SK-N-SH (cell line): ENCODE measurements at places on chromosomes 6 and 20. TPM values are rescaled to one million over a fixed set of nuclear protein-coding genes. Genes with fewer than 3 reads are reported as not detected.
A peak's percentile ranks its signal among the peaks of the same experiment; 100 is the strongest.

The SIRPD gene
- not detected in 2 replicates for polyA plus RNA-seq

The RSPO4 gene
- 0.03 TPM in 1 of 2 replicates, not detected in the other for polyA plus RNA-seq

The BCAS4 gene
- 23.3 and 43.8 TPM in 2 replicates for polyA plus RNA-seq

GRCh38 chr6:157981132-157981394 lies 600 bp upstream of the SYNJ2 start:
- H3K36me3 ChIP-seq: peaks cover 5% of the 10 kb centered on the region
- no peak for DNase-seq
- peak overlapping the region; percentile 87 for H3K4me3 ChIP-seq
- no peaks in the 10 kb centered on the region for H3K27me3 ChIP-seq
- no peak overlapping the region for H3K27ac ChIP-seq

GRCh38 chr6:139153855-139154254 lies 19.0 kb downstream of the HECA start:
- no peak overlapping the region for H3K27ac ChIP-seq
- H3K27me3 ChIP-seq: no peaks in the 10 kb centered on the region
- no peak overlapping the region for H3K4me3 ChIP-seq
- no peak for DNase-seq

- peaks cover 4% of the 10 kb centered on the region; the same call in 1 of the 2 replicates for H3K4me1 ChIP-seq
- no peaks in the 10 kb centered on the region for H3K36me3 ChIP-seq
- peak overlapping the region; percentile 77 for H3K27ac ChIP-seq
- no peak for DNase-seq
- no peaks in the 10 kb centered on the region for H3K27me3 ChIP-seq
- H3K4me3 ChIP-seq: peak overlapping the region; percentile 83
These were observed 653 bp downstream of the LMBRD1 start for GRCh38 chr6:69796073-69796641.

DNA sequence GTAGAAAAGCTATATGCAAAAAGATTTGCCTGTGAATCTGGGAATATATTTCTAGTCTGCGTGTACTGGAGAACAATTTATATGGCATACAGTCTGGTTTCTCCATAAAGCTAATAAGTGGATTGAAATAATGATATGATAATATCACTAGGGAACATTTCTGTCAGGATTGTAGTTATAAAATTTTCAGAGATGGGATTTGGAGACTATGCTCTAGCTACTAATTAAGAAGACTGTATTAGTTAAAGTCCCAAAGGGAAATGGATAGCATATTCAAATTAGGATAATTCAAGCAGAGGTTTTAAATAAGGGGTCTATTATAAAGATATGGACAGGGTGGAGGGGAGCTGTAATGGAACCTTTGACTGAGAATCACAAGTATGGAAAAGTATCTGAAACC lies 7.2 kb upstream of the STX11 start:
- H3K4me1 ChIP-seq: no peaks in the 10 kb centered on the region
- H3K4me3 ChIP-seq: no peak overlapping the region
- H3K36me3 ChIP-seq: no peaks in the 10 kb centered on the region
- peaks cover 6% of the 10 kb centered on the region; the same call in 1 of the 2 replicates for H3K27me3 ChIP-seq
- DNase-seq: no peak

- H3K27me3 ChIP-seq: no peaks in the 10 kb centered on the region
- no peak overlapping the region for H3K27ac ChIP-seq
- no peak for DNase-seq
- peaks cover 2% of the 10 kb centered on the region; the same call in 1 of the 2 replicates for H3K4me1 ChIP-seq
- no peak overlapping the region for H3K4me3 ChIP-seq
These were observed 159.1 kb upstream of the PDE7B start for GRCh38 chr6:135692426-135692825.

DNA sequence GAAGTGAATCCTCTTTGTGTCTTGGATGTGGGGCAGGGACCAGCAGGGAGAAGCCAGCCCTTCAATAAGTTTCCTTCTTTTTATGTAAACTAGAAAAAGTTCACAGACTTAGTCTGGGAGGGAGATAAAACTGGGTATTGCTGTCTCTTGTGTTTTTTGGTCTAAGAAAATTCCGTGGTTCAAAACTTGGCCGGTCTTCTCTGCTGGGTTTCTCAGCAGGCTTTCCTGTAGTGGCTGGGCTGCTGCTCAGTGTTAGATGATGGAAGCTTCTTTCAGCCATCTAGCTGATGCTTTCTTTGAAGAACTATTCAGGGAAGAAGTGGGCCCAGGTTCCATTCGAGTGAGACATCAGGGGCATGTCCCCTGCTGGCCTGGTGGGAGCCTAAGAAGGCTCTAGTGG lies 70.7 kb upstream of the SCP2D1 start:
- no peak overlapping the region for H3K27ac ChIP-seq
- H3K4me1 ChIP-seq: peaks cover 17% of the 10 kb centered on the region; the same call in 1 of the 2 replicates
- no peak for DNase-seq
- H3K4me3 ChIP-seq: no peak overlapping the region
- no peaks in the 10 kb centered on the region for H3K36me3 ChIP-seq

DNA sequence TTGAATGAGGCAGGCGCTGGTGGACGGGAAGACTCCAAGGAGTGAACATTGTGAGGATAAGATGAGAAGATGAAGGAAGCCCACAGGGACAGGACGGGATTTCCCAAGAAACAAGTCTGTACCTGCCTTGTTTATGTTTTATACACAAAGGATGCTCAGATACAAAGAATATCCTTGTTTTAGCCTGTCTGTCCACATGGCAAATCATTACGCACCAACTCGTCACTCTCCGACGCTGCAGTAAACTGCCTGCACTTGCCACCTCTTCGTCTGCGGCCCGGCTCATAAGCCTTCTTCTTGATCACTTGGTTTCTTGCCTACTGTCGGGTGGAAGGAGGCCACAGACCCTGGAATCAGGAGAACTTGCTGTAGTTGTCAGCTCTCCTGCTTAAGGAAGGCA lies 85.4 kb downstream of the CD83 start:
- H3K27ac ChIP-seq: no peak overlapping the region
- no peak overlapping the region for H3K4me3 ChIP-seq
- H3K4me1 ChIP-seq: no peaks in the 10 kb centered on the region
- no peaks in the 10 kb centered on the region for H3K36me3 ChIP-seq
- DNase-seq: no peak
- H3K27me3 ChIP-seq: no peaks in the 10 kb centered on the region; the same call in 1 of the 2 replicates

GRCh38 chr6:4908062-4908461 lies 95.8 kb downstream of the RPP40 start:
- no peak overlapping the region for H3K27ac ChIP-seq
- H3K4me1 ChIP-seq: peaks cover 21% of the 10 kb centered on the region
- no peak overlapping the region for H3K4me3 ChIP-seq

DNA sequence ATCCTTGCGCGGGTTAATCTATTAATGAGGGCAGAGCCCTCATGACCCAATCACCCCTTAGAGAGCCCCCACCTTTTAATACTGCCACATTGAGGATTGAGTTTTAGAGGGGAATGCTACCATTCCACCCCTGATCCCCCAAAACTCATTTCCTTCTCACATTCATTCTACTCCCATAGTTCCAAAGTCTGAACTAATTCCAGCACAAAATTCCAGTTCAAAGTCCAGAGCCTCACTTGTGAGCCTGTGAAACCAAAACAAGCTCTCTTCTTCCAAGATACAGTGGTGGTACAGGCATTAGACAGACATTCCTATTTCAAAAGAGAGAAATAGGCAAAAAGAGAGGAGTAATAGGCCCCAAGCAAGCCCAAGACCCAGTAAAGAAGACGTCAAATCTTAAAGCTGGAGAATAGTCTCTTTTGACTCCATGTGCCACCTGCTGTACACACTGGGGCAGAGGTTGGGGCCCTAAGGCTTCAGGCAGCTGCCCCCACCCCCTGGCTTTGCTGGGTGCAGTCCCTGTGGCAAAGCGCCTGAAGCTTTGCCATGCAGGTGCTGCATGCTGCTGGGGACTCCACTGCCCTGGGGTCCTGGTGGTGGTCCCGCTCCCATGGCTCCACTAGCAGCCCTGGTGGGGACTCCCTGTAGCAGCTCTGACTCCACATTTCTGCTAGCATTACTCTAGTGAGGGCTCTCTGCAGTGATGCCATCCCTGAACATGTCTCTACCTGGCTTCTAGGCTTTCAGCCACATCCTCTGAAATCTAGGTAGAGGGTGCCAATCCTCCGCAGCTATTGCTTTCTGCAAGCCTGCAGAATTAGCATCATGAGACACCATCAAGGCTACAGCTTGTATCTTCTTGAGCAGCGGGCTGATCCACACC lies 41.3 kb downstream of the RSPH3 start:
- H3K4me3 ChIP-seq: no peak overlapping the region
- H3K27ac ChIP-seq: no peak overlapping the region
- no peaks in the 10 kb centered on the region for H3K36me3 ChIP-seq
- H3K27me3 ChIP-seq: no peaks in the 10 kb centered on the region

- H3K36me3 ChIP-seq: no peaks in the 10 kb centered on the region
- no peak overlapping the region for H3K27ac ChIP-seq
- no peaks in the 10 kb centered on the region for H3K4me1 ChIP-seq
- peaks cover 8% of the 10 kb centered on the region; the same call in 1 of the 2 replicates for H3K27me3 ChIP-seq
These were observed 152.0 kb upstream of the ECI2 start for GRCh38 chr6:4287372-4287771.

GRCh38 chr6:106751501-106752252 lies 122.3 kb downstream of the QRSL1 start:
- H3K27ac ChIP-seq: no peak overlapping the region
- H3K27me3 ChIP-seq: no peaks in the 10 kb centered on the region
- H3K4me1 ChIP-seq: peaks cover 14% of the 10 kb centered on the region; the same call in 1 of the 2 replicates
- no peak for DNase-seq
- H3K36me3 ChIP-seq: no peaks in the 10 kb centered on the region
- no peak overlapping the region for H3K4me3 ChIP-seq
